ENCODE measurements at places on chromosomes 7 and 10.

GRCh38 chr7:92071032-92071431 is 63.2 kb downstream of the CYP51A1 start:
- DNase-seq, result no peak

GRCh38 chr7:11374629-11375028 is 401.0 kb downstream of the PHF14 start:
- DNase-seq, result no peak

GRCh38 chr10:50421026-50421719 is 169.9 kb upstream of the ASAH2 start:
- no peak for DNase-seq

- no peak for DNase-seq
Observed at GRCh38 chr10:104734433-104734832, 93.3 kb downstream of the SORCS3 start.

GRCh38 chr7:7861211-7861633 is 107.4 kb upstream of the GLCCI1 start:
- DNase-seq, result no peak

DNA sequence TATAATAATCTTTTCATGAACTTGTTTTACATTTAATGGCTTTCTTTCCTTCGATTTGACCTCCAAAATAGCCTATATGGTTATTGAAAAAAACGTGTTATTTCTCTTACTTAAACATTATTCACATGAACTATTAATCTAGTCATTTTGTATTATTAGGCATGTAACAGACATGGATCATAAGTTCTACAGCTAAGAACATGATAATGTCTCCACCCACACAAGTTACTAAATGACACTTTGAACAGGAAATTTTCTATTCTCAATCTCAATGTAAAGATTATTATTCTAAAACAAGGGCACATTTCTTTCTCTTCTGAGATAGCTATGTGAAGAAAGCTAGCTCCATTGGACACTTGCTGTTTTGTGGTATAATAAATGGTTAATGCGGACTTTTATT is 10.0 kb downstream of the LAMB4 start:
- DNase-seq, result no peak

DNA sequence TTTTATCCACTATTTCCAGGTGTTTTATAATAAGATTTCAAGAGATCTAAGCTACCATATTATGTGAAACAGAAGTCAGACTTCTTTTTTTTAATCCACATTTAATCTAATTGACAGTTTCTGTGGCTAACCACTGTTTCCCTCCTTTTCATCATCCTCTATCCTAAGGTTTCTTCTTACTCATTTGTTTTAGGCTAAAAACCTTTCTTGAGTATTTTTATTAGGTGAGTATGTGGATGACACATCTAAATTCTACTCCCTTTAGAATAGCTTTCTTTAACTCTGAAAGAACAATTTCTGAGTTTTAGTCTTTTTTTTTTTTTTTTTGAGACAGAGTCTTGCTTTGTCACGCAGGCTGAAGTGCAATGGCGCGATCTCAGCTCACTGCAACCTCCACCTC is 62.7 kb downstream of the NPY start:
- no peak for DNase-seq

DNA sequence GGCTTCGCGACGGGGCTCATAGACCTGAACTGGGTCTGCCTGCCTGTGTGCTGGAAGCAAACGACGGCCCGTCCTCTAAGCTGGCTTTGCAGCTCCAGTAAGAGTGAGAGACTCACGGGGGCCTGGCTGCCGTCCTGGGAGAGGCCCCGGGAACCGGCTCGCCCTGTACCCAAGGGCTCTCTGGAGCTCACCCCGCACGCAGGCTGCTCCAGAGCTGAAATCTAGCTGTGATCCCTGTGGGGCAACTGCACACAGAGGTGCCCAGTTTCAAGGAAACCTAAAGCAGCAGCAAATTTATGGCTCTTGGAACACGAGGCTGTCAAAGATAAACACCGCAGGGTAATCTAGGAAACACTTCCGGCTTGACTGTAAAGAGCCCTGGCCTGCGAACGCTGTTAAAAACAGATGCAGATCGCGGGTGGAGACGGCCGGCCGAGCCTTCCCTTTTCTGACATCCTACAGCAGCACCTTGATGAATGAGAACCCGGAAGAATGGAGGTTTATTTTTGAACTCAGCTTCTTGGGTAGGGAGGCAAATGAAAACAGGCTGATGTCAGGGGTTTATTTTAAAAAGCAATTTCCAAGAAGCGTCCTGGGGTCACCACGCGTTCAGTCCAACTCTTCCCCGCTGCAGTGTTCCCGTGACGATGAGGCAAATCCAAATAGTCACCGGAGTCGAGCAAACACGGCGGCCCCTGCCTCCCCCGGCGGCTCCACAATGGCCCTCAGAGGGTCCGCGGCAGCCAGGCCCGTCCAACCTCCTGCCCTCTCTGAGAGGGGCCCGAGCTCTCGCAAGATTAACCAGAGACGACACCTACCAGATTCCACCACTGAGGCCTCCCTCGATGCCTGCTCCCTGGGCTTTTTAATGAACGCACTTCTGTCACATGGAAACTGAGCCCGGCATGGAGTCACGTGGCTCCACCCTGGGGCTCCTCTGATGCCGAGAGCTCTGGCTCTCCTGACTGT is 29.6 kb downstream of the AMZ1 start:
- DNase-seq, result no peak

DNA sequence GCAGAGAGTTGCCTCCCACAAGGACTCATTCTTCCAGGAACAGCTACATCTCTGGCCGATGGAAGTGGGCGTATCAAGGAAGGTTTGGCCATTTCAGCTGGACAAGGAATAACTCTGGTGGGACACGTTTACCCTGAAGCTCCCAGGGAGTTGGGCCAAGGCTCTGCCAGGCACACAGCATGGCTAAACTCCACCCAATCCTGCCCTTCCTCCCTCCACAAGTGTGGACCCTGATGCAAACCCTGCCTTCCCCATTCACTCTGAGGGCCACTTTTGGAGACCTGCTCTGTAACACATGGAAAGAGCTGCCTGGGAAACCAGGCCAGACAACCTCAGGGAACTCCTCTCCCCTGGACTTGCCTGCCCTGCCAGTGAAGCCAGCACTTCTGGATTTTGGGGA is 407.8 kb upstream of the FOXK1 start:
- no peak for DNase-seq

DNA sequence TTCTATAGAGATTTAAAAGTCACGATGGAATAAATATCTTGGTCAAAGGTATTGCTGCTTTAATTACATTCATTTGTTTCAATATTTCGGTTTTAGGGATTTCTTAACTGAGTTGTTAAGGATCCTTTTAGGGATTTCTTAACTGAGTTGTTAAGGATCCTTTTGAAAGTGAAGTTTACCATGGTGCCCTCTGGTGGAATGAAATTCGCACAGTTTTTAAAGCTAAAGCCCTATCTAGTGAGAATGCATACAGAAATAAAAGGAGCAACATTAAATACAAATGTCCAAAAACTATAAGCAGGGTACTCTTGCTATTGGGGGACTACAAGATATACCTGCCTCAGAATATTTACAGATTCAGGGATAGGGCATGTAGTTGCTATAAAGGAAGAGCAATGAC is 193.7 kb downstream of the RNLS start:
- no peak for DNase-seq

DNA sequence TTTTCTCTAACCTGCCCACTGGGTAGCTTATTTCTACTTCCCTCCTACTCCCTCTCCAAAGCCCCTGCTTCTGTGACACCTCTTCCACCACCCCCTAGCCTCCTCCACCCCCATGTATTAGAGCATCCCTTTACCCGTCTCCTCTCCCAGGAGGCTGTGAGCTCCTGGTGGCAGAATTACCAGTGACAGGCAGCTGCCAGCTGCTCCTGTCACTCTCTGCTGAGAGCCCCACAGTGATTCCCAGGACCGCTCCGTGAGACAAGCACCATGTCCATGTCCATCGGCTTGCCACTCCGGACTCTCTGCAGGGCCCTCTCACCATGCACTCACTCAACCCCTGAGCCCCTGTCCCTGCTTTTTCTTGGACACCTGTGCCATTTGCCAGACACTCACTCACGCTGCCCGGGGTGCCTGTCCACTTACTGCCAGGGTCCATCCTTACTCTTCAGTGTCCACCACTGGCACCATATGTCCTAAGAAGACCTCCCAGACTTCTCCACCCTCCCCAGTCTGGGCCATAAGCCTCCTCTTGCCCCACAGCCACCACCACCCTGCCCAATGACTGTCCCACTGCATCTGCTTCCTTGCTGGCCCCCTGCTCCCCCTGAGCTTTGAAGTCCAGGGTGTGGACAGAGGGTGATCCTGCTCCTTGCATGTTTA is 9.8 kb downstream of the WDFY4 start:
- DNase-seq, result no peak

DNA sequence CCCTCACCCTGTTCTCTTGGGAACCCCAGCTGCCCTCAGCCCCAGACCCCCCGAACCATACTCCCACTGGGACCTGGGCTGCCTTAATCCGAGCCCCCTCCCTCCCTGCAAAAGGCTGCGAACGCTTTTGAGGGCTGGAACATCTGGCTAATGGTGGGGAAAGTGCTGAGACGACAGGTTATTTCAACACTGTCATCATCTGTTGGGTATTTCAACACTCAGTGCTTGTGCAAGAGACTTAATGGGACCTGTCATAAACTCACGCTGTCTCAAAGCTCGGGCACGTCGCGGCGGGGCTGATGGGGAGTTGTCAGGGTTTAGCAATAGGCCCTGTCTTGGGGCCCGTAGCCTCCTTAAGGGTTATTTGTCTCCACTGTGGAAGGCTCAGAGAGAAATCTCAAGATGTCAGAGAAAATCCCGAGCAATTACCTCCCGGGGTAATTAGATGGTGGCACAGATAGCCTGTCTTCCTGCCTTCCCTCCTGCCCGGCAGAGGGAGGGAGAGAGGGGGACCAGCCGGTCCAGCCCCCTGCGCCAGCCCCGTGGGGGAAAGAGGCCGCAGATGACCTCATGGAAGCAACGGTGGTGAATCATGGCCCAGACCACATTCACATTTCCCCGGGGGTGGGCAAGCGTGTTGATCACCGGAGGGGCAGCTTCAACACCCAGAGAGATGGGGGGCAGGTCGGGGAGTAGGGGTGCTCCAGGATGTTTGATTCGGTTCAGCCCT is 88.7 kb upstream of the MYL10 start:
- DNase-seq, result no peak

DNA sequence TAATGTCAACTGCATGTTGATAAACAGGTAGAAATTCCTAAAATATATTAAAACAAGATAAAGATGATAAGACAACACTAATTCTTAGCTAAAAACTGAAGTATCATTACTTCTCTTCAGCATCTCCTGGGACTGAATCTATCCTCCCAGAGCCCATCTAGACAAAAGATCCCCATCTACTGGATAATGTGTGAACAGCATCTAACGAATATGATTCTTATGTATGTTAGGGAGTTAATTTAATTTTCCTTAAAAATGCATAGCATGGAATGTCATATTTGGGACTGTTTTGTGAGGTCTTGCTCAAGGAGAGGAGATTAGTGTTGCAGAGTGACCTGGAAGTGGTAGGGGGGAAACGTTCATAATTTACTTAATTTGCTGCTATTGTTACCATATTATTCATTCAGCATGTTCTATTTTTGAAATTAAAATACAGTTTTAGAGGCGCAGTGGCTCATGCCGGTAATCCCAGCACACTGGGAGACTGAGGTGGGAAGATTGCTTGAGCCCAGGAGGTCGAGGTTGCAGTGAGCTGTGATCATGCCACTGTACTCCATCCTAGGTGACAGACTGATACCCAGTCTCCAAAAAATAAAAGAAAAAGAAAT is 305.1 kb upstream of the CSTF2T start:
- no peak for DNase-seq

GRCh38 chr10:71075759-71076472 is 136.5 kb upstream of the UNC5B start:
- no peak for DNase-seq

- no peak for DNase-seq
Observed at GRCh38 chr7:148434181-148434757, 156.3 kb upstream of the C7orf33 start.

DNA sequence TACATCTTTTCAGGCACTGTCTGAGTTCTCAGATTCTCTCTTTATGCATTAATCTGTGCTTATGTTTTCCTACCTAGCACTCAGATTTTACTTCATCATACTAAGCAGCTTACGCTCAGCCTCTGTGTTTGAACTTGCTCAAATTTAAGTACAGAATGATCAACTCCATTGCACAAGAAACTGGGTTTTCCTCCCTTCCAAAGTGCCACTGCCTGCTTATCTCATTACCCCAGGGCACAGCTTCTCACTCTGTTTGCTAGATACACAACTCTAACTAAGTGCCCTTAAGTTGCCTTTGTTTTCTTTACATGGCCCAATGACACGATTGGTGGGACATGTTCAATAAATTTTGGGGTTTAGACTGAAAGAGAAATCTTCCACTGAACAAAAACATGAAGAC is 267.7 kb downstream of the GFRA1 start:
- DNase-seq, result no peak

DNA sequence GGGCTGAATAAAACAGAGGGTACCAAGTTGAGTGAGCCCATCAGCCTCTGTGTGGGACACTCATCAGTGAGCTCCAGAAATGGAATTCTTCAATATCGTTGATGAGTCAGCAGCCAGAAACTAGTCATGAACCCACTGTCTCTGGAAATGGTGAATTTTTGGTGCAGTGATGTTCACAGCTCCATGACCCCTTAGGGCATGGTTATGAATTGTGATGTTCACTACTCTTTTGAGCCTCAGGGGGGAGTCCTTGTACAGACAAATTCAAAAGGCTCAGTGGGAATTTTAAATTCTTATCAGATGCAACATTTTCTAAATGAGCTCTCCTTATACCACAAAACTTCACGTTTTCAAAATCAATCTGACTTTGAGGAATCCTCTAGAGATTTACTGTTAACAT is 335.7 kb downstream of the PHTF2 start:
- no peak for DNase-seq

- no peak for DNase-seq
Observed at GRCh38 chr10:58382489-58382995, 2.7 kb upstream of the TFAM start.

DNA sequence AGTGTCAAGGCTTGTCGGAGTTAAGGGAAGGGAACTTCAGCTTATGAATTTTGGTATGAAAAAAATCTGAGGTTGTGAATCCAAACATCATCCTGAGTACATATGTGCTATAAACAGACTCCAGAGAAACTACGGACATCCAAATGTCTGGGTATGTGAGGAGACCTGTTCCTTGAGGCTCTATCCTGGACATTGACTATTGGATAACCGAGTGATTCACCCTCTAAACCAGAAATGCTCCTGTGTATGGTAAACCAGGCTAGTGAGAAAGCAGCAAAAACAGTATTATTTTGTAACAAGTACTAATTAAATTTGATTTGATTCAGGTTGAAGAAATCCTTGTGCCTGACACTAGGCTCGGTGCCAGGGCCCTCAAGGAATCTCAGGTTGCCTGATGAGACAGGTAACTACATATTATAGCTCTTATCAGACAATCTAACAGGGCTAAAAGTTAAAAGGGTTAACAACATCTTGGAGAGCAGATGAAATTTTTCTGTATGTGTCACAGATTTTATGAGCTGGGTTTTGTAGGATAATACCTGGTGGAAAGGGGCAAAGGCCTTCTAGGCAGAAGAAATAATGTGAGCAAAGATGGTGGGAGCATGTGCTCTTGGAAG is 10.4 kb upstream of the STOX1 start:
- DNase-seq, result no peak

DNA sequence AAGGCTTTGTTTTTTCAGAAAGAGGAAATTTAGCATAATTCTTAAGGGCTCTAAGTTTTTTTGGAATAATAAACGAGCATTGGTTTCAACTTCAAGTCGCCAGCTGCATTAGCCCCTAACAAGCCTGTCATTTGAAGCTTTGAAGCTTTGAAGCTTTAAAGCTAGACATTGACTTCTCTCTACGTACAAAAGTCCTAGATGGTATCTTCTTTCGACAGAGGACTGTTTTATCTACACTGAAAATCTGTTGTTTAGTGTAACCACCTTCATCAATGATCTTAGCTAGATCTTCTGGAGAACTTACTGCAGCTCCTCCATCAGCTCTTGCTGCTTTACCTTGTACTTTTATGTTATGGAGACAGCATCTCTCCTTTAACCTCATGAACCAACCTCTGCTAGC is 79.6 kb upstream of the TMEM72 start:
- no peak for DNase-seq
